Tongue (tissue), 3 donors: ENCODE measurements at places on chromosomes 11 and 22. TPM values are rescaled to one million over a fixed set of nuclear protein-coding genes. Genes with fewer than 3 reads are reported as not detected.

Gene UBQLNL
- 0.10 TPM for total RNA-seq

Gene SLCO2B1
- total RNA-seq: 20.3 TPM

Gene OR8A1
- not detected for total RNA-seq

Gene NFAM1
- total RNA-seq: 0.72 TPM

Gene A4GALT
- total RNA-seq: 24.1 TPM

Gene MUC5B
- total RNA-seq: 159 TPM

Gene NRXN2
- total RNA-seq: 13.8 TPM
